ENCODE measurements at places on chromosomes 12 and 14.

GRCh38 chr12:22335794-22336166 is 1.3 kb upstream of the ST8SIA1 start:
- DNase-seq = no peak

GRCh38 chr14:54344445-54344844 is 52.4 kb upstream of the CDKN3 start:
- DNase-seq = no peak

GRCh38 chr12:21434699-21435098 is 2.8 kb upstream of the PYROXD1 start:
- DNase-seq = no peak

DNA sequence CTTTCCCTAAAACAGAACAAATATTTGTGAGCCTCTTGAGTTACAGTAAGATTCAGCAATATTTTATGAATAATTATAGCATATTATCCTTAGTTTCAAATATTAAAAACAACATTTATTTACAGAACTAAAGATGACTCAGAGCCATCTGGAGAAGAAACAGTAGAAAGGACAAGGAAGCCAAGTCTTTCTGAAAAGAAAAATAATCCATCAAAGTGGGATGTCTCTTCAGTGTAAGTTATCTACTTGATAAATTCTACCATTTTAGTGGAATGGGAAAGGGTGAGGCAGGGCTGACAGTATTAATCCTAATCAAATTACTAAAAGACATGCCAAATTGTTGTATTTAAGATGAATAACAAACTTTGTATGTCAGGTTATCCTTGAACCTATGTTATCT is 88.1 kb downstream of the DNAI7 start:
- DNase-seq = no peak

DNA sequence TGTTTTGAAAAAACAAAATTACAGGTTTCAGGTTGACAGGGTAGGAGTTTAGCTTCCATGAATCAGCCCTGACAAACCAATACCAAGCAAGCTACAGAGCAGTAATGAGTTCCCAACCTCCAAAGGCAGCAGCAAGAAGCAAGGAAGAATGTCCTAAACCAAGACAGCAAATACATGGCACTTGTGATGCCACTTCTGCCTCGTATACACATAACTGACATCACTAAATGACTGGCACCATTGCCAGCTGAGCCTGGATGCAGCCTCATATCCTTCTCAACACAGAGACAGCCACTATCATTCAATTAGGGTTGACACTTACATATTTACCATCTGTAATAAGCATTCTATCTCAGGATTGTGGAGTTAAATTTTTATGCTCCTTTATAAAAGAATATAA is 35.0 kb upstream of the MDM1 start:
- DNase-seq = no peak

- DNase-seq = no peak
Observed at GRCh38 chr14:79383475-79383874, 827.8 kb downstream of the DIO2 start.

DNA sequence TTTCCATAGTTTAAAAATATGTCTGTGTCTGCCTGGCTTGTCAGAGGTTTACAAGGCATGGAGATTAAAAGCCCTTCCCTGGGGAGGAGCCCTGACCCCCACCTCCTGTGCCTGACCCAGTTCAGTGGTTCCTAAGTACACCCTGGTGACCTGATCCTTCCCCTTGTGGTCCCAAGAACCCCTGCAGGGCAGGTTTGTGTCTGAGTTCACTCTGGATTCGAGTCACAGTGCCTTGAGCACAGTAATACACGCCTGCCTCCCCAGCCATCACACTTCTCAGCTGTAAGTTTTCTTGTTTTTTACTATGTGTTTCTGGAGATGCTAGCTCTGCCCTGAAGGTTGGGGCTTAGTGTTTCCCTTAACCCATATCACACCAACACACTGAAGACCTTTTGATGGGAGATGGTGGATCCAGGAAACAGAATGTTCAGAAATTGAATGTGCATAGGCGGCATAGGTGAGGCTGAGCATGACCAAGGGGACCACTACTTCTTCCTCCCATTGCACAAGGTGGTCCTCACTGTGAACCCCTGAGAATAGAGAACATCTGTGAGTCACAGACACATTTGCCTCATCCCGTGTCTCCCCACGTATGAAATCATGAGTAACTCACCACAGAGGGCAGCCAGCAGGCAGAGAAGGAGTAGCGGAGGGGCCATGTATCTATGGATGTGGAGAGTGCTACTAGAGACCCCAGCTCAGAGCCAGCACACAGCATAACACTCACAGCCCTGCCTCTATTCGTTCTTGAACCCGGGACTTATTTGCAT is 962.9 kb downstream of the TMEM121 start:
- DNase-seq = no peak

GRCh38 chr14:30790827-30791226 is 83.5 kb upstream of the COCH start:
- no peak for DNase-seq
